Bronchus fibroblast of lung (primary cell): ENCODE measurements at places on chromosomes 4 and X. TPM values are rescaled to one million over a fixed set of nuclear protein-coding genes. Genes with fewer than 3 reads are reported as not detected.

PNMA6A gene
- total RNA-seq, result 1.8 and 3.1 TPM in 2 replicates

RNF150 gene
- total RNA-seq, result 0.74 and 1.0 TPM in 2 replicates

CCDC149 gene
- total RNA-seq, result 1.8 and 2.7 TPM in 2 replicates

AFP gene
- 1.9 and 2.5 TPM in 2 replicates for total RNA-seq

ELF2 gene
- total RNA-seq, result 14.5 and 15.6 TPM in 2 replicates

WDR17 gene
- 1.3 and 3.0 TPM in 2 replicates for total RNA-seq

GLRA3 gene
- total RNA-seq, result not detected in 2 replicates

TMEM164 gene
- 8.0 and 8.1 TPM in 2 replicates for total RNA-seq

GJB1 gene
- total RNA-seq, result not detected in 2 replicates

RBMXL3 gene
- total RNA-seq, result not detected in 2 replicates

TMEM47 gene
- total RNA-seq, result 21.9 and 25.7 TPM in 2 replicates
